ENCODE measurements at places on chromosomes 6 and 20.

DNA sequence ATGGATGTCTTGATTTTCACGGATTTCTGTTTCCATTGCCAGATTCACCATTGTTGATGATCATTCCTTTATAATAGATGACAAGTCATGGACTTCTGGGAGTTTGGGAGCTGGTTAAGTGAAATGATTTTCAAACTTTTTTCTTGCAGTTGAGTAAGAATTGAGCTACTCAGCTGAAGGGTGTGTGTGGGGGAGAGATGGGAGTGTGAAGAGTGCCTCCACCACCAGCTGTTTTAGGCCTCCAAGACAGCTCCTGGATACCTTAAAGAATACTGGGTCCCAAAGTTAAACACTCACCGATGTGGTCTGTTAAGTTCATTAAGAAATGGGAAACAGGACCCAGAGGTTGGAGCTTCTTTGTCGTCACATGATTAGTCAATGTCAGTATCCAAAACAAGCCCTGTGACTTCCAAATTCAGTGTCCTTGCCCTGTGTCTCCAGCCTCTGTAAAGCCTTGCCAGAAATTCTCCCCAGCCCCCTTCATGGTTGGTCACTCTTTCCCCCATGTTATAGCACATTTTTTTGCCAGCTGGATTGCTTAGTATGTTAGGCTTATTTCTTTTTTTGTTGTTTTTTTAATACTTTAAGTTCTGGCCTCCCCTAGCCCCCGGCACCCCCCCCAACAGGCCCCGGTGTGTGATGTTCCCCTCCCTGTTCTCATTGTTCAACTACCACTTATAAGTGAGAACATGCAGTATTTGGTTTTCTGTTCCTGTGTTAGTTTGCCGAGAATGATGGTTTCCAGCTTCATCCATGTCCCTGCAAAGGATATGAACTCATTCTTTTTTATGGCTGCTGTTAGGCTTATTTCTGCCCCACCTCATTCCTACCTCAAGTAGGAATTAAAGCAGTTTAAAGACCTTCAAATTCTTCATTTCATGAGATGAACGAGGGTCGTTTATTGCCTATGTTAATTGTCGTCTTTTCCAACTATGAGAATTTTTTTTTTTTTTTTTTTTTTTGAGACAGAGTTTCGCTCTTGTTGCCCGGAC is 26.9 kb downstream of the BICRAL start:
- no peak for DNase-seq

- peak; percentile 47 for DNase-seq
Observed at GRCh38 chr6:29705389-29706231, 17.6 kb upstream of the HLA-F start.

DNA sequence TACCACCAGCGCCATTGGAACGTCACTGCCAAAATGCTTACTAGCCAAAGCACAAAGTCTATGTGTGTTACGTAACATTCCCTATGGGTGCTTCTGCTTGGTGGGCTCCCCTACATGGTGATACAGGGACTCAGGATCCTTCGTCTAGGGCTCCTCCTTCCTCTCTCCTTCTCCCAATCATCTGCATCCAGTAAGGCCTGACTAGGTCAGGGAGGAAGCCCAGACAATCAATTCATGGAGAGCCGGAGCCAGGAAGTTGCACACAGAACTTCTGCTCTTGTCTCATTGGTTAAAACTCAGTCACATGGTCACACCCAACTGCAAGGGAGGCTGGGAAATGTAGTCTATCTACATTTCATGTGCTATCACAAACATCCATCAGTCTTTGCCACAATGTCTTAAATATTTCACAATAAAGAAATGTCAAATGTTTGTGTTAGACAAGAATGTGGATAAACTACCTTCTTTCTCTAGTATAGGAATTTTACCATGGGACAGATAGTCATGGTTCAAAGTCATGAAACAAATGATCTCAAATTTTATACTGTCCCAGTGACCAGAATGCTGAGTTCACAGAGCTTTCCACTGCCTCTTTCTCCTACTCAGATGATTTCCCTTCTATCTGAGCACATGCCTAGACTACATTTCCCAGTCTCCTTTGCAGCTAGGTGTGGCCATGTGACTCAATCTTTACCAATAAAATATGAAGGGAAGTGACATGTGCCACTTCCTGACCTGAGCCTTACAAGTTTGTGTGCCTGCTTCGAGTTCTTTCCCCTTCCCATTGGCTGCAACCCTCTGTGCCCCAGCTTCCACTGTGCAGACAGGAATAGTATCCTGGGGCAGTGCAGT is 9.3 kb upstream of the KCNK15 start:
- DNase-seq: peak; percentile 75

DNA sequence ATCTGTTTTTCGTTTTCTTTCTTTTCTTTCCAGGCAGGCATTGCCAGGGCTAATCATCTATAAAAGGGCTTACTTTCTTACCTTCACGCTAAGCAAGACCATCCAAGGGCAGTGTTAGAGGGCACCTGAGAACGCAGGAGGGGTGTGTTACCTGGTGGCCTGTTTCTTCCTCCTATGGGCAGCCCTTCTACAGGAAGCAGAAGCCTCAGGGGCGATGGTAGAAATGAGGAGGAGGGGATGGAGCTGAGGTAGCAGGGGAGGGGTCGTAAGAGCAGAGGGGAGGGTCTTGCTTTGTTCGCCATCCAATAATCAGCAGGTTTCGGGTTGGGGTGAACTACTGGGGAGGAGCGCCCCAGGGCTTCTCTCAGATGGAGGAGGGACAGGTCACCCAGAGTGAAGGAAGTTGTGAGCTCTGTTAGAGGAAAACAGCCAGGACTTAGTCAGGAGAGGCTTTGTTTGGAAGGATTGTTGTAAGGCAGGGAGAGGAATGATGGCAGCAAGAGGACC is 1.5 kb upstream of the CCR6 start:
- DNase-seq: no peak
